ENCODE measurements at places on chromosomes 11 and 22.
A peak's percentile ranks its signal among the peaks of the same experiment; 100 is the strongest.

- DNase-seq, result no peak
These were observed 29.4 kb upstream of the SMIM38 start for GRCh38 chr11:69126286-69126685.

DNA sequence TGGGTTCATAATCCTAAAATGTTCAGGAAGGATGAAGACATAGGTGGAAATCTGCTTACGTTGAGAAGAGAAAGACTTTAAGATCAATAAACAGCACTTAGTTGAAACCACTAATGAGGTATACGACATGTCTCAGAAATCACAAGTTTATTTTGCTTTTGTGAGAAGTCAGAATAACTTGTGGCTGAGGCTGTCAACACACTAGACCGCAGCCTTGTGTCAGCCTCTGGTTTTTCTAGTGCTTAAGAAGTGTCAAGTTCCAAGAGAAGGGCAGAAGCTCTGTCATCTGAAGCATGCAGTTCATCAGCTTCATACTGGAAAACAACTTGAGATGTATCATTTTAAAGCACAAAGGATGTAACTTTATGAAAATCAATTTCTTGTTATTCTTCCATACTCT lies 420.9 kb downstream of the METTL15 start:
- no peak for DNase-seq

DNA sequence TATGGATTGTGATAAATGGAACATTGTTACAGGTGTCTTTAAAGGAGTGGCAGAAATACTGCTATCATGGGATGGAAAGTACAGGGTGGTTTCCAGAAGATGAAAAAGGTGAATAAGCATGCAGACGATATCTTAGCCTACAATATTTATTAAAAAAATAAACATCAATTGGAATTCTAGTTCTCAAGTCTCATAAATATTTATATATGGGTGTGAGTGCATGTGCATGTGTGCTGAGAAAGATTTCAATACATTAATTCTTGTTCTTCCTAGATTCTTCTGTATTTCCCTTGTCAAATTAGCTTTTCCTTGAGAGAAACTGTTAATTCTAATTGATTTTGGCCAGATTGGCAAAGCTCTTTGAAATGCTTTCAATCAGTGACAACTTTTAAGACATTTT lies 618.2 kb downstream of the METTL15 start:
- no peak for DNase-seq

GRCh38 chr22:16958475-16958874 lies 49.5 kb downstream of the GAB4 start:
- no peak for DNase-seq

GRCh38 chr22:30889268-30889995 lies 79.1 kb downstream of the MORC2 start:
- DNase-seq, result peak; percentile 37

GRCh38 chr22:49785841-49786471 lies 41.7 kb downstream of the BRD1 start:
- DNase-seq, result no peak

DNA sequence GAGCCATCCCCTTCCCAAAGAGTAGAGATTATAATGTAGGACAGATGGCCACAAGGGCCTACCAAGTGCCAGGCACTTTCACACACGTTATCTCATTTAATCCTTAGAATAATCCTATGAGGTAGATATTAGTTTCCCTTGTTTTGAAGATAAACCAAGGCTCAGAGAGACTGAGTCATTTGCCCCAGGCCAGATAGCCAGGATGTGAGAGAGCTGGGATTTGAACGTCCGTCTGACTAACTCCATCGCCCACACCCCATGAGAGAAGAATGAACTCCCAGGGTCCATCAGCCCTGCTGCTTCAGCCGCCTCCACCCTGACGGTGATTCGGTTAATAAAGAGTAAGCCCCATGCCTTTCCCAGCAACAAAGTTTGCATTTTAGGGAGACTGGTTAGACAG lies 10.7 kb downstream of the PRG3 start:
- no peak for DNase-seq

- DNase-seq, result no peak
These were observed 260.8 kb downstream of the MIAT start for GRCh38 chr22:26918226-26918625.

GRCh38 chr11:119172513-119172912 lies 4.0 kb downstream of the NLRX1 start:
- no peak for DNase-seq

DNA sequence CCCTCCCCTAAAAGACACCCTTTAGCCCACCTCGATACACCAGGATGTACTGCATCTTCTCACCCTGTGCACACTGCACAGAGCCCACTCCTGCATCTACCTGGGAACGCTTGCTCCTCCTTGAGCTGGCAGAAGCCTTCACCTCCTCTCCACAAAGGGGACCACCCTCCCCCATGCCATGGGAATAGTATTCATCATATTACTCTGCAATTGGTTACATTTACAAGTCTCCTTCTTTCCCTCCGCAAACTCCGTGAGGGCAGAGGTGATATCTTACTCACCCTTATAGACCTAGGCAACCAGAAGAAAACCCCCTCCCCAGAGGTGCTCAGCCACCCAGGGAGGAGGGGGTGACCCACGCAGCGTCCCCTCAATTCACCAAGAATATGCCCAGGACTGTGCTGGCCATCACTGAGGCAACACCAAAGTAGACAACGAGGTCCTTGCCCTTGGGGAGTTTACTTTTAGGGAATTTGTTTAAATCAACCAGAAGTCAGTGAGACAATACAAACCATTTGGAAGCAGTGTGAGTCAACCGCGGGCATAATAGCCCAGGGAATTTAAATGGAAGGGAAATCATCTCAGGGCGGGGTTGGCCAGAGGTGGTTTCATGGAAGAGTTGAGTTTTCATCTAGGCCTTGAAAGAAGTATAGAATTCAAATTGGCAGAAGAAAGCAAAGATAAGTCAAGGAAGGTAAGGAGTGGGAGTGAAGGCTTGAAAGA lies 214.5 kb downstream of the BARX2 start:
- no peak for DNase-seq

DNA sequence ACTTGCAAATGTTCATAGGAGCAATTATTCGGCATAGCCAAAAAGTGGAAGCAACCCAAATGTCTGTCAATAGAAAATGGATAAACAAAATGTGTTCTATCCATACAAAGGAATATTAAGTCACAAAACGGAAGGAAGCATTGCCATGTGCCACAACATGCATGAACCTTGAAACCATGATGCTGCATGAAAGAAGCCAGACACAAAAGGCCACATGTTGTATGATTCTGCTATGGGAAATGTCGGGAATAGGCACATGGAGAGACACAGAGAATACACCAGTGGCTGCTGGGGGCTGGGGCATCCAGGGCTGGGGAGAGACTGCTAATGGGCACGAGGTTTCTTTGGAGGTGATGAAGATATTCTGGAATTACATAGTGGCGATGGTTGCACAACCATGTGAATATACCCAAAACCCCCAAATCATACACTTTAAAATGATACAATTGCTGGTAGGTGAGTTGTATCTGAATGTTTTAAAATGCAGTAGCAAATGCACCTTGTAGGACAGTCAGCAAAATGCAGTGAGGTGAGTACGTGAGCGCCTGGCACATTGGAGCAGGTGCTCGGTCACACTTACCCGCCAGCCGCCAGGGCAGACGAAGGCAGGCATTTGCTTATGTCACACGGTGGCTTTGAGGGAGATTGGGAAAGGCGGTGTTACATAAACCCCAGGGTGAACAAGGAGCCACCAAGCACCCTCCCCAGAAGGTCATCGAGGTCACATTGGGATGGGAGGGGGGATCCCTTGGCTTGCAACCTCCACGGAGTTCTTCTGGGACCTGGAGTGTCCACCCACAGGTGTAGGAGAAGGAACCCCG lies 6.3 kb upstream of the OSM start:
- DNase-seq, result no peak

DNA sequence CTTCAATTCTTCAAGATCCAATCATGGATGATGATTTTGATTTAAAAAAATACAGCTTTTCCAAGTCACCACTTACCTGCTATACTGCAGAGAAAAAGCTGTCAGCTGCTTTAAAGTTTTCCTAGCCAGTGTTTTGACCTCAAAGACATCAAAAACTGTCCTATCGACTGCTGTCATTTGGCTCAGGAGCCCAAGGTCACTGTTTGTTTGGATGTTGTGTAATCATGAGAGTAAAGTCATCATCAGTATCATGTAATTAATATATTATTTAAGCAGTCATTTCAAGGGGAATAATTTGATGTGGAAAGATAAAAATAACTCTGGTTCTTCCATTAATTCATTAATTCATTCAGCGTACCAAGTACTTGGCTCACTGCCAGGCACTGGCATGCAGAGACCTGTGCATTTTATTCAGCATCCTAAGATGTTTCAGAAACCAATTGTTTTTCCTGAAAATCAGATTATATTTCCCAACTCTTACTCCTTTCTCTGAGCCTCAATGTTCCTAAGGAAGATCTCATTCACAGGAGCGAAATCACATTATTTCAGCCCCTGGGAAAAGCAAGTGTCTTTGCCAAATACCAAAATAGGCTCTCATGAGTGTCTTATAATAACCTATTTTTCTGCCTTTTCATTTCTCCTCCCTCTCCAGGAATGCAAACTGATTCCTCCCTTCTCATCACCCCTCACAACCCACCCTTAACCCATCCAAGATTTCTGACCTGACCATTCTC lies 59.9 kb downstream of the SLC1A2 start:
- no peak for DNase-seq

DNA sequence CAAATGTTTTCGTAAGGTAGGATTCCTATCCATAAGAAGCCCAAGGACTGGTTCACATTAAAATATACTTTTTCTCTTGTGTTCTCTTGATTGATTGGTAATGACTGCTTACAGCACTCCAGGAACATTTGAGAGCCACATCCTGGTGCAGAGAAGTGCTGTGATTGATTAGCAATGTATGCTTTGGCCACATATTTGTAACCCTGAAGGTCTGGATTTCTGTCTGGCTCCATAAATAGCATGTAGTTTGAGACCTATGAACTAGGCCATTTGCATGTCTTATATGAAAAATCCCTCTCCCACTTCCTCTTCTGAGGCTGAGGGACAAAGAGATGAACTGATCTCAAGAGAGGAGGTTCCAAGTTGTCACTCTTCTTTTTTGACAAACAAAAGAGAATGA lies 49.3 kb upstream of the CD44 start:
- no peak for DNase-seq

- no peak for DNase-seq
These were observed at the start of gene GRAMD4 for GRCh38 chr22:46619830-46620501. Gene GRAMD4 (plus strand): TSS chr22:46620386. CDS start chr22:46626800, 6,414 bp downstream.
